ENCODE measurements at places on chromosomes 2 and 18.

DNA sequence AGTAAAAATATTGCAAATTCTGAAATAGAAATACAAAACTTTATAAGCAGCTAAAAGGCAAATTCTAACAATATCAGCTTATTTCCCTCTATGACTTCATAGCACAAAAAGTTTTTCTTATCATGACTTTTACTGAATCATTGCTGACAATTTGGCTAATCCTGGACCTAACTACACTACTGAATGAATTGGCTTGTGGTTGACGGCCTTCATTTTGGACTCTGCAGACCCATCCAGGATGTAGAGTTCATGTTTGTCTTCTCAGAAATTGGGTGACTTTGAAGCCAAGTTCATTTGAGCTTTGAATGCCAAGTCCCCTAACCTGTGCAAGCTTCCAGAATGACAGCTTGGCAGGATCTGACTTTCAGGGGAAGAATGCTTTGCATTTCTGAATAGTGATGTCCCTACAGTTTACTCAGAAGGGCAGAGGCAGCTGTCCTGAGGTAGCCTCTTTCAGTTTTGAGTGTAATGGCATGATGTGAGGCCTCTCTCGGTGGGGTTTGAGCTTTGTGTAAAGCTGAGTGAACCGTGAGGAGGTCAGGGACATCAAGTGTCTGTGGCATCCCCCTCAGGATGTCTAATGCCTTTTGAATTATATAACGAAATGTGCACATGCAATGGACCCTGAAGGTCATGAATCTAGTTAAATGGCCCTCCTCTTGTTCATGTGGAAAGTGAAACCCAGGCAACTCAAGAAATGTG lies 48.0 kb downstream of the EFEMP1 start:
- no peak for DNase-seq

GRCh38 chr2:131093696-131094462 lies 619 bp upstream of the FAM168B start:
- DNase-seq: no peak

GRCh38 chr2:54271189-54271588 lies 15.2 kb upstream of the TSPYL6 start:
- DNase-seq: no peak

DNA sequence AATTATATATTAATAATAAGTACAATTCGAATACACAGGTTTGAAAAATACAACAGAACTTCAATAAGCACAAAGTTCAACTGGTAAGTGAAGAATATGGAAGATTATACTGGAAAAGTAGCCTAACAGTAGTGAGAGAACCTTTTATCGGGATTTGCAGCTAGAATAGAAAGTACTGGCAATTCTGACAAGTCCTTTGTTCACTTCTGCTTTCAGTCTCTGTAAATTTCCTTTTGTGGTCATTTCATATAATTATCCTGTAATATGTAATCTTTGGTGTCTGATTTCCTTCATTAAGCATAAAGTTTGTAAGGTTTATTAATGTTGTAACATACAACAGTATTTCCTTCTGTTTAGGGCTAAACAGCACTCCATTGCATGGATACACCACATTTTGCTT lies 67.2 kb downstream of the CUL3 start:
- no peak for DNase-seq

DNA sequence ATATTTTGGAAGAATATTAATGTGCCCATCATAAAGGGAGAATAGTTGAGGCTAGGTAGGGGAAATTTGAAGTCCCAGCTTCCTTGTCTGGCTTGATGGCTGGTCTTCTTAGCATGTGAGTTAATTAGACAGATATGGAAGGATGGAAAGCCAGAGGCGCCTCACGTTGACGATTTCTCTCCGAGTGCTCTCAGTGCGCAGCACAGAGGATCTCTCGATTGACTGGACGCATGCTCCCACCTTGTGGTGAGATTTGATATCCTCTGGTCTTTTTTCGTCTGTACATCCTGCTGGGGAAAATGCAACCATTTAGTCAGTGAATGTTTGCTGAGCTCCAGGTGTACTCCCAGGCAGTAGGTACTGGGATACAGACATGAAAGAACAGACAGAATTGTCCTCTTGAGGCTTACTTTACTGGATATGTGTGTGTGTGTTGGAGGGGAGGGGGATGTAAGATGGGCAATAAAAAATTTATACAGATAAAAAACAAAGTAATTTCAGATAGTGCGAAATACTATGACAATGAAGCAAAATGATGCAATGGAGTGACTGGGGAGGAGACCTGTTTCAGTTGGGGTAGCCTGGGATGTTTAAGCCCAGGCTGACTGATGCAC lies 66.9 kb upstream of the ZNG1B start:
- DNase-seq: peak; percentile 59

DNA sequence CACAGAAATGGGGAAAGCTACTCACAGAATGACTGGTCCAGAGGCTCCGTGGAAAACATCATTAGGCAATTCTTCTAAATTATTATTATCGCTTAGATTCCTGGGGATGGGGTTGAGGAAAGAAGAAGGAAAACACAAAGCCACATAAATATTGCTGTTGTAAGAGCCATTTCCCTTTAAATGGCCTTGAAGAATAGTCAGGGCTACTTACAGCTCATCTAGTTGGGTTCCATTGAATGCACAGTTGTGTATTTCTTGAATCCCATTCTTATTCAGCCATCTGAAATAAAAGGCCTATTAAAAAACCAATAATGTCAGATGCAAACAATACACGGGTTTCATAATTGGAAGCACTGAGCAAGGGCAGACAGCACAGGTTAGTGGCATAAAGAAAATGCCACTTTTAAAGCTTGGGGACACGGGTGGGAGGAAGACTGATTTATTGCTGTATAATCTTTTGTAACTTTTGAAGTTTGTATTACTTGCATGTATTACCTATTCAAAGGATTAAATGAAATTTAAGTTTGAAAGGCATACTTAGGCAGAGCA lies 171.4 kb downstream of the FSHR start:
- no peak for DNase-seq

- DNase-seq: no peak
Measured at GRCh38 chr18:26432651-26433424, 115.5 kb downstream of the KCTD1 start.

DNA sequence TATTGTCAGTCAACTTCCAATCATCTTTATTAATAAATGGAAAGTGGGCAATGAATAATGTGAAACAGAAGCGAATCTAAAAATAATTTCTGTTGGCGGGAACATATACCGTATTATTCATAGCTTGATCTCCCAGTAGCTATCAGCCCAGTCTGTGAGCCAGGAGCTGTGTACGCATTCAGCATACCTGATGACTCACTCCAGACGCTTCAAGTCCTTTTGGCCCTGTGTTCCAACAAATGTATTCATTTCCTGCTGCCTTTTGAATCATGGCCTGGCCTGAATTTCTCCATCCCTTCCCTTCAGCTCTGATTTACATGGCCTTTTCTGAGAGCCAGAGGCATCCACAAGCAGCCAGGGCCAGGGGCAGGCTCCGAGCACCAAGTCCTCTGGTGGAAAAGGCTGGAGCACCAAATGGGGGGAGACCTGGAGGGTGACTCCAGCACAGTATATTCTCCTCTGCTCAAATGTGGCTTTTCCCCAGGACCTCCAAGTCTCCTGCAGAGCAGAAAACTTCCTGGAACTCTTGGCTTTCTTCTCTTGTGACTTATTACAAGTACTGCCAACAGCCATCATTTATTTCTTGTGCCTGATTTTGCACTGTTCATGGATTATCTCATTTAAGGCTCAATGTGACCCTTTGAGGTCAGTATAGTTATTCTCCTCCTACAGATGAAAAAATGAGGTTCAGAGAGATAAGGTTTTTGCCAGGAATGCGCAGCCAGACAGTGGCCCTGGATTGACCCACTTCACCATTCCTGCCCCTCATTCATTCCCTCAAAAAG lies 108.7 kb downstream of the EN1 start:
- peak; percentile 62 for DNase-seq

DNA sequence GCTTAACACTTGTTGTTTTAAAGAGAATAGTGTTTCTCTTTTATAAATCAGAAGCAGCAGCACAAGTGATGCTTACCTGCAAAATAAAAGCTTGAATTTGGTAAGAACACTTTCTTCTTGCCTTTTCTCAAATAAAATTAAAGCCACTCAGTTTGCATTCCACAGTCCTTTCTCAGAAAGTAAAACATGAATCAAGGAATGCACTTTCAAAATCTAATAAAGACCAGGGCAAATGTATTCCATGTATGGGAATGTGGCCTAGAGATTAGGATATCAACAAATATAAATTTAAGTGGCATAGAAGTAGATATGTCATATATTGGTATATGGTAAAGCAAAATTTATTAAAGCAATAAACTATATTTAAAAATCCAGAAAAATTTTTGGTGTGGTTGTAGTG lies 352.8 kb downstream of the THSD7B start:
- no peak for DNase-seq

- DNase-seq: no peak
Measured at GRCh38 chr2:146720170-146720569, 1124.7 kb upstream of the ACVR2A start.

DNA sequence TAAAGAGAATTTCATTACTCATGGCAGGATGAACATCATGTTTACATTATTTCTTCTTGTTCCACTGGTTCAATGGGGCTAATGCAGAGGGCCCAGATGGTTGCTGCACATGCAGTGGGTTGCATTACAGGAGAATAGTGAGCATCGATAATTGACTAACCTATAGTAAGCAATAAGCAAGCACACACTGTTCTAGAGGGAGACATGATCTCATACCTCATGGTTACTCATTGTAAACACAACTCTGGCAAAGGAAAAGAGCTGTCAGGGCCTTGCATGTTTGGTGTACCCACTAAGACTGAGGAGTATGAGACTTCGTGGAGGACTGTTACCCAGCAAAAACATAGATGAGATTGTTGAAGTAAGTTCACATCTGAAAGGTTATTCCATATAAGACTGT lies 885.6 kb upstream of the VRK2 start:
- no peak for DNase-seq

- no peak for DNase-seq
Measured at GRCh38 chr2:68046642-68047240, 16.1 kb downstream of the C1D start.

DNA sequence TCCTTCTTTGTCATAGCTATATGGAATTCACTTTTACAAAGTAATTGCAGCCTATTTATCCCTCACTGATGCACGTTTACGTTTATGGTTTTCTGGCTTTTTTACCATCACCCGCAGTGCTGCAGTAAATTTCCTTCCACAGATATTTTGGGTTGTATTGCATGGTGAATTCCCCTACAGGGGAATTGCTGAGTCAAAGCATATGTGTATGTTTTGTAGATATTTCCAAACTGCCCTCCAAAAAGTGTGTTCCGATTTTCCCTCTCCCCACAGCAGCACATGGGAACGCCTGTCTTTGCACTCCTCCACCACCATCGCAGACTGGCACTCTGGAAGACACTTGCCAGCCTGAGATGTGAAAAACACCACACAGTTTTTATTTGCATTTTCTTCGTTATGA lies 80.6 kb upstream of the UXS1 start:
- no peak for DNase-seq

DNA sequence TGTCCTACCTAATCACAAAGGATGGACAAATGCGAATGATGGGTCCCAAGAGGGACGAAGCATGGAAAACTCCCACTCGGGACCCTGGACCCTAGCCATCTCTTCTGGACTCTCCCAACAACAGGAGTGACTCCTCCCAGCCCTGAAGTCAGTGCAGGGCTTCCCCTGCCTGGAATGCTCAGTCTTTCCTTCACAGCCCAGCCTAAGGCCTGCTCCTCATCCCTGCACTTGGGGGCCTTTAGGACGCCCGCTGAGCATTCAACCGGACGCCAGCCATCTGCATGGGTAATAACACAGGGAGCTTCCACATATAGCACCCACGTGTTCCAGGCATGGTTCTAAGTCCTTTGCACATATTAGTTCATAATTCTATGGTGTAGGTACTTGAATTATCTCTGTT lies 237.5 kb downstream of the KLHL29 start:
- DNase-seq: no peak

DNA sequence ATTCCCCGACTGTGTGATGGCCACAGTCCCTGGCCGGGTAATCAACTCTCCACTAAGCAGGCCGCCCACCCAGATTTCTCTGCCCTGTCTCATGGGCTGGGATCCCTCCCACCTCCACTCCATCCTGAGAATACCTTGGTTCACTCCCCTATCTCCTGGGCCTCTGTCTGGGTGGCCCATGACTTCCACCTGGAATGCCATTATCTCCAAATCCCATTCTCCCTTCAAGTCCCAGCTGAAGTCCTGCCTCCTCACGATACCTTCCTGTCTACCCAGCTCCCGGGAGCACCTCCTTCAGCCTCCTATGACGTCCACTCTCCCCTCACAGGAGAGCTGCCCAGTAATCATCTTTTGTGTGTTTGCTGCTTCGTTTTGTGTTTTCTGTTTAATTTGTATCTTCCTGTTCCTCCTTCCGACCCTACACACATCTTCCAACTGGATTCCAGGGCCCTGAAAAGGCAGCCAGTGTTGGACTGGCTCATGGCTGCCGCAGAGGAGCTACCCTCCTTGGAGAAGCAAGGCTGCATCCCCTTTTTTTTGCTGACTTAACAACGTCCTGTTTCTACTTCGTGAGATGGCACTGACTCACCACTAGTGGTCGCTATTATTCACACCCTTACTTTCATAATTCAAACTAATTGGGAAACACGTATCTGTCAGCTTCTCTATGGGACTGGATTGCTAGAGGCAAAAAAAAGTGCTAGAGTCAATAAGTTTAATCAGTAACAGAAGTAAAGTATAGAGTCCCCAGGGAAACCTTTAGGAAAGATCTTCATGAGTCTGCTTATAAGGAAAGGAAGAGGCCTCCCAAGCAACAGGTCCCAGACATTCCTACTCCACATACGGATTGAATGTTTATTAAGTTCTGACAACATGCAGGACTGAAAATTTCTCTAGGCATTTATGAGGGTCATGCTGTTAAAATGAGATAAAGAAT lies 171.9 kb upstream of the GATA6 start:
- DNase-seq: no peak

DNA sequence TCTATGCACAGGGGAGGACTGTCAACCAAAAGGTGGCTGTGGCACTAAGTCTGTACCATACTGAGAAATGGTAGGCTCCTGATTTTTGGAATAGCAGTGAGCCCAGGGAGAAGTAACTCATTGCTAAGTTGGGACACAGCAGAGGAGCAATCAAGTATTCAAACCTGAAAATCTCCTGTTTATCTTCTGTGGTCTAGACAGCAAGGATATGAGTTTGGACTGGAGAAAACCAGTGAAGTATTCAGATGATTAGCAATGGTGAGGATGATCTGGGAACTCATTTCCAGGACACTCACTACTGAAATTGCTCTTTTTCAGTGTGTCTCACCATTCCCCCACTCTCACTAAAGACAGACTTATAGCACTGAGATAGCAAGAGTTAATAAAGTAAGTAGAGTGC lies 112.0 kb downstream of the GULP1 start:
- no peak for DNase-seq

GRCh38 chr18:2148823-2149222 lies 422.5 kb downstream of the METTL4 start:
- DNase-seq: no peak

DNA sequence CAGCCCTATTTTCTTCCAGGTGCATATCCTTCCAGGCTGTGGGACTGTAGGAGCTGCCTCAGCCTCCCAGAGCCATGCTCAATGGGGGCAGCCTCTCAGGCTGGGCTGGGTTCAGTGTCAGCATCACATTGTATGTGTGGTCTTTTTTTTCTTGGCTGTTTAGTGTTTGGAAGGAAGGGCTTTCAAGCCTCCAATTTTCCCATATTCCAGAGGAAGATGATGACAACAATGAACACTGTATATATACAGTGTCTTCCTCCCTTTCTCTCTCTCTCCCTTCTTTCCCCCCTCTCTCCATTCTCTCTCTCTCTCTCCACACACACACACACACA lies 326.4 kb downstream of the DYSF start:
- no peak for DNase-seq

GRCh38 chr18:35641916-35642315 lies 60.4 kb downstream of the GALNT1 start:
- no peak for DNase-seq
